ENCODE measurements at places on chromosomes 7 and 10. TPM values are rescaled to one million over a fixed set of nuclear protein-coding genes. Genes with fewer than 3 reads are reported as not detected.

Gene KIAA1217
- polyA plus RNA-seq = 7.8 TPM

DNA sequence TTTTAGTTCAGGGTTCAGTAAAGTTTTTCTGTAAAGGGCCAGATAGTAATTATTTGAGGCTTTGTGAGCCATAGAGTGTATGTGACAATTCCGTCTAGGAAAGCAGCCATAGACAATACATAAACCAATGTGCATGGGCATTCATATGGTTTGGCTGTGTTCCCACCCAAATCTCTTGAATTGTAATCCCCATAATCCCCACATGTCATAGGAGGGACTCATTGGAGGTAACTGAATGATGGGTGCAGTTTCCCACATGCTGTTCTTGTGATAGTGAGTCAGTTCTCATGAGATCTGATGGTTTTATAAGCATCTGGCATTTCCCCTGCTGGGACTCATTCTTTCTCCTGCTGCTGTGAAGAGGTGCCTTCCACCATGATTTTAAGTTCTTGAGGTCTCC, 29.9 kb downstream of the SEC61G start:
- no peaks in the 10 kb centered on the region for H3K27me3 ChIP-seq
- H3K4me1 ChIP-seq = no peaks in the 10 kb centered on the region
- no peak overlapping the region for H3K4me3 ChIP-seq
- H3K36me3 ChIP-seq = no peaks in the 10 kb centered on the region
- H3K27ac ChIP-seq = no peak overlapping the region
- DNase-seq = no peak

DNA sequence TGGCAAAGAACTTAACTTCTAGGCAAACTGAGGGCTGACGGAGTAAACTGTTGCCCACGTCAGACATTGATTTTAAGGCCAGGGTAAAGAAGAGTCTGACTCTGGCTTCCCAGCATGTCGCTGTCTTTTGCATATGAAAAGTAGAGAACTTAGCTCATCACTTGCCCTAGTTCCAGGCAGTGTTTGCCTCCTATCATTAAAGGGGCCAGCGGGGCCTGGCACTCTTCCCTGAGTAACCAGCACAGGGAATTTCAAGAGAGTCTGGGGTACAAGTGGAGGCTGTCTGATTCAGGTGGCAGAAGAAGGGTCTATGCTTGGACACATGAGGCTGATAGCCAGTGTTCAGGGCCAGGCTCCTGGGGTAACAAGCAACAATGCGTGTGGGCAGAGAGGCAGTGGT, 4.8 kb downstream of the DENND2A start:
- H3K27me3 ChIP-seq = no peaks in the 10 kb centered on the region
- H3K36me3 ChIP-seq = no peaks in the 10 kb centered on the region
- peak overlapping the region; percentile 19 for H3K27ac ChIP-seq
- no peak for DNase-seq

DNA sequence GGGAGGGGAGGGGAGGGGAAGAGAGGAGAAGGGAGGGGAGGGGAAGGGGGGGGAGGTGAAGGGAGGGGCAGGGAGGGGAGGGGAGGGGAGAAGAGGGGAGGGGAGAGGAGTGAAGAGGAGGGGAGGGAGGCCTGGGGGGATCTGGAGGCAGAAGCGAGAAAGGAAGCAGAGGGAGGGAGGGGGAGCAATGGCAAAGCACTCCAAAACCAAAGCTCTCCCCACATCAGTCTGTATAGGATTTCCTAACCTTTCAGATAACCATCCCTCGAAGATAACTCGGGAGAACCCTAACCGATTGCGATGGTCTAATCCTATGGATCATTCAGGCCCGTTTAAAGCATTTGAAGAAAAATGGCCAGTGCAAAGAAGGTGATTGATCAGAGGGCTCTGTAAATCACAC, 19.0 kb downstream of the EBF3 start:
- H3K36me3 ChIP-seq = no peaks in the 10 kb centered on the region
- no peaks in the 10 kb centered on the region for H3K27me3 ChIP-seq
- DNase-seq = no peak
- H3K4me3 ChIP-seq = no peak overlapping the region

- H3K4me1 ChIP-seq = peaks cover 58% of the 10 kb centered on the region
- no peaks in the 10 kb centered on the region for H3K27me3 ChIP-seq
- H3K27ac ChIP-seq = peak overlapping the region; percentile 69
- no peak overlapping the region for H3K4me3 ChIP-seq
Measured at GRCh38 chr7:90764848-90765570, 168.9 kb downstream of the CDK14 start.

GRCh38 chr10:122333037-122333436, 41.5 kb upstream of the PLEKHA1 start:
- H3K27ac ChIP-seq = no peak overlapping the region
- no peak overlapping the region for H3K4me3 ChIP-seq
- no peaks in the 10 kb centered on the region for H3K36me3 ChIP-seq
- H3K27me3 ChIP-seq = no peaks in the 10 kb centered on the region
- no peaks in the 10 kb centered on the region for H3K4me1 ChIP-seq
- DNase-seq = no peak

Gene SNCG
- polyA plus RNA-seq = 2.6 TPM

GRCh38 chr7:132296820-132297219, 279.4 kb downstream of the PLXNA4 start:
- no peak for DNase-seq
- no peak overlapping the region for H3K4me3 ChIP-seq
- H3K27ac ChIP-seq = no peak overlapping the region
- H3K27me3 ChIP-seq = no peaks in the 10 kb centered on the region

GRCh38 chr7:44791278-44792219, 4.9 kb upstream of the PPIA start:
- no peaks in the 10 kb centered on the region for H3K27me3 ChIP-seq
- no peaks in the 10 kb centered on the region for H3K36me3 ChIP-seq
- H3K4me3 ChIP-seq = no peak overlapping the region

DNA sequence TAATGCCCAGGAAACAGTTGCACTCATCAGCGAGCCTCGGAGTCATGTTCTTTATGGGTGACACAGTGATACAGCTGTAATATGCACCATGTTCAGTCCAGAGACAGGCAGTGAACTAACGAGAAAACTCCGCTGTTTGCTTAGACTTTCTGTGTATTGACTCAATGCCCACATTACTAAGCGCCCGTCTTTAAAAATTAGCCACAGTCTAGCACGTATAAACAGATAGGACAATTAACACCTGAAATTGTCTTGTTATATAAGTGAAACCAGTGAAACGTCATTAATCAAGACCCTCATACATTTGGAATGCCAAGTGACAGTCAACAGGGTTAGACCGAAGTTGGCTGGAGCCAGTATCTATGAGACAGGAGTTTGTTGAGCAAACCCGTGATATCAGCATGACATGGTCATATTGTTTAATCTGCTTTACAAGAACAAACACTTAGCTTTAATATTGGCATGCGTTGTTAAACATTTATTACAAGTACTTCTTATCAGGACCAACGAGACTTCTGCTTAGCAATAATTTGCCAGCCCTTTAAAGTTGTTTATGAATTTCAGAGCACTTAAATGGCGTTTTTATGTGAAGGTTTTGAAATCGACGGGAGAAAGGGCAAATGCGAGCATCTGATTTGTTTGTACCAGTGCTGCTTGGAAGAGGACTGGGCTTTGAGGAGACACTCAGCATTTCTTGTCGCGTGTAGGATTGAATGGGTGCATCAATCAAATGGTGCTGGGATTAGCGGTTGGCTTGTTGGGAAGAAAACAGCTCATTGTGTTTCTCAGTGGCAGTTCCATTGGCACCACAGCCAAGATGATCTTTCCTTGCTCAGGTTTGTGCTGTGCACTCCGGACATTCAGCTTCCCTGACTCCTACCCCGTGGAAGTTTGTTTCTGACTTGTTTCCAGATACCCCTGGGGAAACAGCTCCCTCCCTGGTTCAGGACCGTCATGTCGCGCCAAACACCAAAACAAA, 56.3 kb downstream of the CAMK1D start:
- peak overlapping the region; percentile 6 for H3K4me3 ChIP-seq
- no peaks in the 10 kb centered on the region for H3K27me3 ChIP-seq
- DNase-seq = no peak
- peaks cover 3% of the 10 kb centered on the region for H3K36me3 ChIP-seq
- H3K27ac ChIP-seq = peak overlapping the region; percentile 55

GRCh38 chr10:105759669-105760068, 1118.6 kb downstream of the SORCS3 start:
- H3K27me3 ChIP-seq = no peaks in the 10 kb centered on the region
- no peak overlapping the region for H3K4me3 ChIP-seq
- H3K36me3 ChIP-seq = no peaks in the 10 kb centered on the region
- no peaks in the 10 kb centered on the region for H3K4me1 ChIP-seq
- DNase-seq = no peak

Gene P4HA1
- polyA plus RNA-seq = 21.1 TPM

GRCh38 chr10:30502266-30503060, 68.5 kb downstream of the MAP3K8 start:
- no peaks in the 10 kb centered on the region for H3K27me3 ChIP-seq
- no peak overlapping the region for H3K4me3 ChIP-seq
- no peak for DNase-seq
- H3K4me1 ChIP-seq = no peaks in the 10 kb centered on the region
- H3K36me3 ChIP-seq = no peaks in the 10 kb centered on the region

DNA sequence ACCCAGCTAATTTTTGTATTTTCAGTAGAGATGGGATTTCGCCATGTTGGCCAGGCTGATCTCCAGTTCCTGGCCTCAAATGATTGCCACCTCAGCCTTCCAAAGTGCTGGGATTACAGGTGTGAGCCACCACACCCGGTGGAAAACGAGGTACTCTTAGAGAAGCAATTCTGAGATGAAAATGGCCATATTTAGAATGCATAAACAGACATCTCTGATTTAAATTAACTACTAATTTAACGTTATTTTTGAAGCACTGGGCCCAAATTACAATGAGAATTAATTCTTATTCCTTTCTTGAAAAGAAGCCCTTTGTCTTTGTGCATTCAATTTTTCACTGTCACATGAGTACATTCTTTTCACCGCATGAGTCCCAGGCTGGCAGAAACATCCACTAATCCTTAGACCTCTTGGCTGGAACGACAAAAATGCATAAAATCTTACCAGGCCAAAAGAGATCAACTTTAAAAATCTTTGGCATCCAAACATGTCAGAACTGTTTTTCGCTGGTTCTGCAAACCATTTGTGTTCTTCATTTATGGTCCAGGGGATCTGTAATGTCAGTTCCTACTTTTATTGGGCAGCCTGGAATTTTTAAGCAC, 60.1 kb upstream of the CAPZA2 start:
- H3K27me3 ChIP-seq = no peaks in the 10 kb centered on the region
- no peak overlapping the region for H3K4me3 ChIP-seq
- no peak overlapping the region for H3K27ac ChIP-seq
- DNase-seq = no peak

Gene TNS3
- 16.8 TPM for polyA plus RNA-seq

DNA sequence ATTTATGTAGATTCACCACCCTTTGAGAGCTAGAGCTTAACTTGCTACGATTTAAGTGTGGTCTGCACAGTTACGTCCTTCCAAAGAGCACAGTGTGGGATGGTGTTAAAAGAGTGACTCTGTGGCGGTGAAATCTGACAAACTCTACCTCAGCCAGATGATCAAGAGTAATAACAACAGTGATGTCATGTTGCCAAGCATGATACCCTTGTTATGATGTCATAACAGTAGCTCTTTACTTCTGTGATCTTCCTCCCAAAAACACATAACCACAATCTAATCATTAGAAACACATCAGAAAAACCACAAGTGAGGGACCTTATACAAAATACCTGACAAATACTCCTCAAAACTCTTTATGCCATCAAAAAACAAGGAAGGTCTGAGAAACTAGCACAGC, 649.3 kb downstream of the POM121L12 start:
- no peak overlapping the region for H3K4me3 ChIP-seq
- H3K36me3 ChIP-seq = no peaks in the 10 kb centered on the region
- no peaks in the 10 kb centered on the region for H3K4me1 ChIP-seq

GRCh38 chr10:125159486-125159931, 854 bp downstream of the CTBP2 start:
- peak overlapping the region; percentile 79 for H3K4me3 ChIP-seq
- peak overlapping the region; percentile 77 for H3K27ac ChIP-seq
- peaks cover 18% of the 10 kb centered on the region for H3K4me1 ChIP-seq
- no peak for DNase-seq
- no peaks in the 10 kb centered on the region for H3K36me3 ChIP-seq

DNA sequence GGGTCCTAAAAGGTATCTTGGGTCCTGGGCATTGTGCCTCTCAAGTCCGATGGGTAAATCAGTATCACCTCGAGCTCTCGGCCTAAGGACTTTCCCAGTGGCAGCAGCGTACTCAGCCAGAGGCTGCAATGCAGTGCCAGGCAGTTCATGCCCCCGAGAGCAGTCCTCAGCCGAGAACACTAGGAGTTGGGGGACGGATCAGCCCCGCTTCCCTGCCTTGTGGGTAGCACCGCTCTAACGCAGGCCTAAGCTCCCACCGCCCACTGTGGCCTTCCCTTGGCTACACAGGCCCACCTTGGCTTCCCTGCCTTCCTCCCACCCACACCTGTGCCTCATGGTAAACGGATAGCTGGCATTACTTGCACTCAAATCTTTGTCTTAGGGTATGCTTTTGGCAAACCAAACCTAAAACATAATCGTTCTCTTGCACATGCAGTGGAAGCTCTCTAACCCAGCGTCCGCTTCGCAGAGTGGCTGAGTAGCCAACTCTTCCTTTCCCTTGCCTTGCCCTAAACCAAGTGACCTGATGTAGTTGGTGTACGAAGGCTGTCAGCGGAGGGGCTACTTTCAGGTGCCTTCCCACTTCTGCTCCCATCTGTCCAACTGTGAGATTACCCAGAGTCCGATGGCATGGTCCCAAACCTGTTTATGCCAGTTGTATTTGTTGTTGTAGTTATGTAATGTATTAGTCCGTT, 73.2 kb upstream of the CHST15 start:
- no peak for DNase-seq
- no peaks in the 10 kb centered on the region for H3K4me1 ChIP-seq
- no peaks in the 10 kb centered on the region for H3K27me3 ChIP-seq
- no peak overlapping the region for H3K4me3 ChIP-seq

Gene C10orf67
- 0.02 TPM for polyA plus RNA-seq

DNA sequence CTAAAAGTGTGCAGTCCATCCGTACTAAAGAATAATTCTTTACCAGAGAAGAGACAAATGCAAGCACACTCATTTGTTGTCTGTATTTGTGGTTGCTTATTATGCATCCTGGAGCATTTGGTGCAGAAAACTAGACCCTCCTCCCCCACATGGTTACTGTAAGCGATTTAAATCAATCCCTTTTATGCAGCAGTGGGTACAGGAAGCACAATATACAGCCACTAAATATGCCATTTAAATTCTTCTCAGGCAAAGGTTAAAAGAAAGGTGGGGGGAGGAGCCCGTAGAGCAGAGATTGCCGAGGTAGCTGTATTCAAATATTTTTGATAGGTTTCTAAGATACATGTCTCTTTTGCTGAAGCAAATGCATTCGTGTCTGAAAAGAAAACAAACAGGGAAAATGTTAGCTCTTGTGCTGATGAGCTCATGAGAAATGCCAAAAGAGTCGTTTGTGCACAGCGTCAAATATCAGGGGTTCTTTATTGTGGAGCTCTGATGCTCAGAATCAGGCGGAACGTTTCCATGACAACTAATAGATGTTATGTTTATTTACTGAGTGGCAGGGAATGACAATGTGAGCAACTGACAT, 131.3 kb upstream of the NPVF start:
- no peaks in the 10 kb centered on the region for H3K36me3 ChIP-seq
- DNase-seq = no peak
- no peak overlapping the region for H3K27ac ChIP-seq
- H3K4me3 ChIP-seq = no peak overlapping the region

Gene OR2A5
- polyA plus RNA-seq = not detected

Gene ATRNL1
- polyA plus RNA-seq = 0.40 TPM

All from liver (tissue), 10 donors.